Kidney glomerular epithelial cell (primary cell): ENCODE measurements at places on chromosomes 3 and 15.
A peak's percentile ranks its signal among the peaks of the same experiment; 100 is the strongest.

GRCh38 chr15:32979710-32980109 is 214.8 kb downstream of the FMN1 start:
- peak; percentile 90 for DNase-seq

DNA sequence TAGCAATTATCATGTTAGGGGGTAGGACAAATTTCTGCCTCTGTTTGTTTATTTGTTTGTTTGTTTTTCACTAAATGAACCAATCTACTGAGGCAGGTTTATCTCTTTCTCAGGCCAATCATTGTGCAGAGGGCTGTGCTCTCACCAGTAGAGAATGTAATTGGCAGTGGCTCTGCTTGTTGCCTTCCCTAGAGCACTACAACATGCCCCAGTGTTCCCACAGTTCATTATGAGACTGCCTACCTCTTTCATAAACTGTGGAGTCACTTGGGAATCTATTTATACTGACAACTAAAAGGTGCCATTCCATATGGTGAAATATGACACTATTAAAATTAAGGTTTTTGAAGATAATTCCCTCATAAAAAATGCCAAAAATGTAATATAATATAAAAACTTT is 196.3 kb upstream of the ALCAM start:
- DNase-seq = no peak

DNA sequence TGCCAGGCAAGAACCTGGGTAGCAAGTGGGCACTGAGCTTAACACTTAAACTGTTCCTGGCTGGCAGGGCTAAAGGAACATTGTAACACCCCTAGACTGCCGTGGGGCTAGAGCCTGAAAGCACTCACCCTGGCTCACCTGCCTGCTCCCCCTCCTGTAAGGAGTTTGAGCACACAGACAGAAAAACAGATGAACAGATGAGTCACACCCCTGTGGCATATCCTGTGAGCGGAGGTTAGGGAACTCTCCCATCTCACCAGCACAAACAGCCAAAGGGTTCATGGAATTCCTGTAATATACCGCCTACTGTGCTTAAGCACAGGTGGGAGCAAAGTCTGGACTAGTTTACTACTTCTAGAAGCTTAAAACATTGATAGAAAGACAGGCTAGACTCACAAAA is 300.1 kb downstream of the ROBO1 start:
- DNase-seq = peak; percentile 42

DNA sequence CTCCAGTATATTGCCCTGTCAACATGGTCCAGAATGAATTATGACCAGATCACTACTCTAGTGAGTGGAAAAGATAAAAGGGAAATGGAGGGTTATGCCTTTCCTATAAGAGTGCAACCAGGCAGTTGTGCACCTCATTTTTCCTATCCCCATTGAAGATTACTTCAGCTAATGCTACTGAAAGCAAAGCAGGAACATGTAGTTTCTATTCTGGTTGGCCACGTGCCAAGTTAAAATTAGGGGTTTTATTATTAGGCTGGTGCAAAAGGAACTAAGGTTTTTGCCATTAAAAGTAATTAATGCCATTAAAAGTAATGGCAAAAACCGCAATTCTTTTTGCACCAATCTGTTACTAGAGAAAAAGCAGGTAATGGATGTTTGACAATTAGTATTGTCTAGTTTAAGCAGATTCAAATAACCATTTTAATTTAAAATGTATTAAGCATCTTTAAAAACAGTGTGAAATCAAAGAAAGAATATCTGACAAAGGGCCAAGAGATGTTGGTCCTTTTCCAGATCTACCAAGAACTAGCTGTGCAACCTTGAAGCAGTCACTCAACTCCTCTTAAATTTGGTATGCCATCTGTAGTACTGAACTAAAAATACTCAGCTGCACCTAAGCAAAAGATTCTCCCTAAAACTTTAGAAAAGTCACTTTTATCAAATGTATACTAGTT is 567.5 kb upstream of the CCDC54 start:
- DNase-seq = no peak

DNA sequence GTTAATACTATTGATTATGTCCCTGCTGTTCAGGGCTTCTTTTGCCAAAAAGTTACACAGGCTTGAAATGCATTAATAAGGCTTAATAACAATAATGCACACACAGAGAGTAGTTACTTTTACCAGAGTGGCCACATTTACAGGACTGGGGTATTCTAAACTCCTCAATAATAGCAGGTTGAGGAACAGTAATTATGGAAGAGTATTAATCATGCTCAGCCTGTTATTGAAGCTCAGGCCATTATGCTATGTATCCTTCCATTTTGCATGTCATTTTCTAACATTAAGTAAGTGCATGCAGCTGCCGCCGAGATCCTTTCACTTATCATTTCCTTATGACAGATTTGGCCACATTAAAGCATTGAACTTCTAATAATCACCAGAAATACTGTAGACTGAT is 5.7 kb downstream of the ARRDC4 start:
- no peak for DNase-seq

DNA sequence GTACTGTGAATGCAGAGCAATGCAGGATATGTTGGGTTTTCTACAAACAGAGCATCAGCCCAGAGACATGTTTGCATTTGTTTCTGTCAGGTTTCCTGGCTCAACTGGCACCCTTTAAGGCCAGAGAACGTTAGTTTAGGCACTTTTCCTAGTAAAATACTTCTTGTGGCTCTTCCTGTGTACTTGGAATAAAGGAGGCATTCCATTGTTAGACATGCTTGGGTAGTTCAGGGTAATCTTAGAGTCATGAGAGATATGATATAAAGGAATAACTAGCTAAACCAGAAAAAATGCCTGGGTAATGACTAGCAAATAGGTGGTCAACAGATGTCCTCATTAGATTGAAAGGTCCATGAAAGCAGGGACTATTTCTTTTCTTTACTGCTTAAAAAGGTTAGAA is 60.4 kb upstream of the RBM5 start:
- peak; percentile 81 for DNase-seq

- DNase-seq = no peak
These were observed 134.7 kb downstream of the TMCC1 start for GRCh38 chr3:129758785-129759320.
